Melanocyte of skin (primary cell): ENCODE measurements at places on chromosomes 5 and 9. TPM values are rescaled to one million over a fixed set of nuclear protein-coding genes. Genes with fewer than 3 reads are reported as not detected.

PIP5K1B gene
- total RNA-seq, result under 0.01 TPM in 1 of 2 replicates, not detected in the other

FOXD4L6 gene
- total RNA-seq, result 0.34 TPM in 1 of 2 replicates, not detected in the other

ANKRD18A gene
- total RNA-seq, result not detected in 2 replicates

TMEM161B gene
- 30.6 and 33.4 TPM in 2 replicates for total RNA-seq

WHRN gene
- total RNA-seq, result 13.1 and 15.8 TPM in 2 replicates

CFAP90 gene
- not detected in 2 replicates for total RNA-seq

VLDLR gene
- 26.5 and 41.1 TPM in 2 replicates for total RNA-seq

PCDHGA6 gene
- 2.1 and 4.7 TPM in 2 replicates for total RNA-seq

NMUR2 gene
- total RNA-seq, result not detected in 2 replicates

BARHL1 gene
- not detected in 2 replicates for total RNA-seq

TSTD2 gene
- total RNA-seq, result 12.4 and 13.8 TPM in 2 replicates

LRRC19 gene
- not detected in 2 replicates for total RNA-seq

ADCY2 gene
- 1.7 and 10.0 TPM in 2 replicates for total RNA-seq

GHR gene
- total RNA-seq, result 0.34 and 2.9 TPM in 2 replicates

CCDC183 gene
- total RNA-seq, result 0.69 TPM in 1 of 2 replicates, not detected in the other

TEX48 gene
- not detected in 2 replicates for total RNA-seq

ADAMTSL2 gene
- under 0.01 TPM in 1 of 2 replicates, not detected in the other for total RNA-seq

ITGA1 gene
- total RNA-seq, result 7.3 and 38.9 TPM in 2 replicates

FAM221B gene
- total RNA-seq, result not detected in 2 replicates

TTC23L gene
- 1.4 and 2.2 TPM in 2 replicates for total RNA-seq

ADGRV1 gene
- under 0.01 and 0.36 TPM in 2 replicates for total RNA-seq

TSSK1B gene
- not detected in 2 replicates for total RNA-seq

C5orf52 gene
- total RNA-seq, result not detected in 2 replicates

CCNJL gene
- 8.5 and 8.7 TPM in 2 replicates for total RNA-seq

SLCO6A1 gene
- total RNA-seq, result not detected in 2 replicates

DMRTA1 gene
- total RNA-seq, result 0.15 TPM in 1 of 2 replicates, not detected in the other

CYLC2 gene
- not detected in 2 replicates for total RNA-seq

DOK3 gene
- total RNA-seq, result 2.0 and 3.4 TPM in 2 replicates

RGS7BP gene
- total RNA-seq, result not detected in 2 replicates

PLPPR1 gene
- total RNA-seq, result not detected in 2 replicates

PCAT7 gene
- total RNA-seq, result not detected in 2 replicates

PDE8B gene
- under 0.01 and 1.4 TPM in 2 replicates for total RNA-seq

TERT gene
- total RNA-seq, result not detected in 2 replicates

AFAP1L1 gene
- total RNA-seq, result 15.0 and 21.0 TPM in 2 replicates

HSPB3 gene
- not detected in 2 replicates for total RNA-seq

CXCL14 gene
- total RNA-seq, result not detected in 2 replicates
